AG09309 (cell line): ENCODE measurements at places on chromosomes 5 and 9.
A peak's percentile ranks its signal among the peaks of the same experiment; 100 is the strongest.

DNA sequence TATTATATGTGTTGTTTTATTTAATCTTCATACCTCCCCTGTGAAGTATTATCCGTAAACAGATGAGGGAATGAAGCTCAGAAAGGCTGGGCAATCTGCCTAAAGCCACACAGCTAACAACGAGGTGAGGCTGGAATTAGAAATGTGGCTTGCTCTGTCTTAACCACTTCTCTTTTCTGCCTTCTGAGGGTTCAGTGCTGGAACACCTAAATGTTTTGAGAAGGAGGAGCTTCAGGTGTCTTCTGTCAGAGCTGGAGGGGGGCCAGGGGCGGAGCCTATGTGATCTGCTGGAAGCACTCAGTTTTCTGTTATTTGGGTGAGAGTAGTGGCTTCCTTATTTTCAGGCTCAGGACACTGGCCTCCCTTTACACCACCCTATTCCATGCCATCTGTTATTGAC, 35.0 kb upstream of the ARAP3 start:
- no peak for DNase-seq

- DNase-seq = peak; percentile 90
Observed at GRCh38 chr9:3894772-3895171, 369.0 kb upstream of the RFX3 start.

GRCh38 chr5:10935536-10935935, 174.5 kb upstream of the DAP start:
- no peak for DNase-seq

DNA sequence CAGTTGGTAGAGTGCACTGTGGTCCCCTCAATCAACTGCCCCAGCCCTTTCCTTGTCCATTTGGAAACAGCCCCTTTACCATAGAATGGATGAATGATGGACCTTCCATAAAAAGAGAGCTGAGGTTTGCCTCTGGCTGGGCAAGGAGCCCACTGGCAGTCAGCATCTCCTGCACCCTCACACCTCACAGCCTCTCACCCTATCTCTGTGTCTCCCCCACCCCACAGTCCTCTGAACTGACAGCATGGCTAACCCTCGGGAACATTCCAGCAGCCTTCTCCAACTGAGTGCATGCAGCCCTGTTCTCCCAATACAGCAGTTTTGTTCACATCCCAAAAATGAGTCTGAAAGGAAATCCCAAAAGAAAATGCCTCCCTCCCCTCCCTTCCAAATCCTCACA, 51.7 kb downstream of the RETREG1 start:
- no peak for DNase-seq

DNA sequence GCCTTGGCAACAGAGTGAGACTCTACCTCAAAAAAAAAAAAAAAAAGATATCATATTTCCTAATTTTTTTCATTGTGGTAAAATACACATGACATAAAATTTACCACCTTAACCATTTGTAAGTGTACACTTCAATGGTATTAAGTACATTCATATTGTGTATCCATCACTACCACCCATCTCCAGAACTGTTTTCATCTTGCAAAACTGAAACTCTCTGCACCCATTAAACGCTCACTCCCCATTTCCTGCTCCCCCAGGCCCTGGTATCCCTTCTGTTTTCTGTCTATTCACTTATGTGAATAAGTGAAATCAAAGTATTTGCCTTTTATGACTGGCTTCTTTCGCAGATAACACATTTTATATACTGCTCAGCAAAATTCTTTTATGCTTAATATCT, 12.8 kb downstream of the LRRC8A start:
- no peak for DNase-seq

DNA sequence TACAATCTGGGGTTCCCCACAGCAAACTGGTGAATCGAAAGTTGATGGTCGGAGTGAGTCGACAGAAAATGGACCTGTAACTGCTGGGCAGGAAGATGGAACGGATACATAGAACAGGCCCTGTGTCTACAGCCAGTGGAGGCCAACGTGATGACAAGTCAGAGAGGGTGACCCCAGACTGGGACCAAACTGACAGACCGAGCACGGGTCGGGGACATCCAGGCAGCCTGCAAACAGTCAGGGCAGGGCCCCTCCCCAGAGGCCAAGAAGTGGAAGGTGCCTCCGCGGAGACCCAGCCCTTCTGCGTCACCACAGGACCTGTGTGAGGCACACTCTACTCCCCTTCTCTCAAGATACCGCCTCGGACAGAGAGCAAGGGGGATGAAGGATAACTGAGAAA, 25.1 kb upstream of the FANCC start:
- no peak for DNase-seq

- no peak for DNase-seq
Observed at GRCh38 chr9:88974641-88975040, 16.6 kb upstream of the S1PR3 start.

DNA sequence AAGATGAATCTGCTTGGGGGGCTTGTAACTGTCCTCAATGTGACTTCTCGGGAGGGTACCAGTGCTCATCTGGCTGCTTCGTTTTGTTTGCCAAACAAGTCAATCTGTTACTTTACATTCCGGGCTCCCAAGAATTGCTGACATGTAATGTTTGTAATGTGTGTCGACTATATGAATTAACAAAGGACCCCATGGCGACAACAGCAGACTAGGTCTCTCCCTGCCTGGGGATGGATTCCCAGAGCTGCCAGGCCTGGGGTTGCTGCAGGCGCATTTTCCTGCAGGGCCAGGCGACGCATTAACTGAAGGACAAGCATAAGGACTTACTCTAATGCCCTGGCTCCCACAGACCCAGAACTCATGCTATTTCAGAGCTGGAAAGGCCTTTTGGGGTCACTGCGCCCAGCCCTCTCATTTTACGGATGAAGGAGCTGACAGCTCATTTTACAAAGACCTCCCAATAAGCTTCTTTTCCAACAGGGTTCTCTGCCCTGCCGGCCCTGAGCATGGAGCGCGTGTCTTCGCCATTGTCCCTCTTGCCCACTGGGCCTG, 214.8 kb downstream of the TTLL11 start:
- DNase-seq = no peak
